ENCODE measurements at places on chromosomes 2 and 18. TPM values are rescaled to one million over a fixed set of nuclear protein-coding genes. Genes with fewer than 3 reads are reported as not detected.

DNA sequence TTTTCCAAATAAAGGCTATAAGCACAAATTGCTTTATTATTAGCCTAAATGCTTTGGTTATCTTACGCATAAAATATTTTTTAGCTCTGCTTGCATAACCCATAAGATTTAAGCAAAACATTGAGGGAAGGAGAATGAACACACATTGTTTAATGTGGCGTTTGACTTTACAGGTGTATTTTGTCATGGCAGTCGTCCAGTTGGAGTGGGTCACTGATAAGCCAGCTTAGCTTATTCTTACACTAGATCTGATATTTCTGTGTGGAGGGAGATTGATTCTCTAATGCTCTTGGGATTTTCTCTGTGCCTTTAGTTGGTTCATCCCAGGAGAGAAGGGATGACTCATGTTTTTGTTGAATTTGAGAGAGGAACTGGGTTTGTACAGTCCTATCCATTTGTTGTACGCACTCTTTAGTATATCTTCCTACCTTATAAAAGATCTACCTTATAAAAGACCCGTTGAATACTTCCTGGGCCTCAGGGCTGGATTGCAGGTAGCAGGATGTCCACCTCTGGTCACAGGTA is 47.5 kb upstream of the ACYP2 start:
- no peaks in the 10 kb centered on the region for H3K27me3 ChIP-seq
- H3K4me1 ChIP-seq, result no peaks in the 10 kb centered on the region
- no peak overlapping the region for H3K27ac ChIP-seq
- no peak for DNase-seq

DNA sequence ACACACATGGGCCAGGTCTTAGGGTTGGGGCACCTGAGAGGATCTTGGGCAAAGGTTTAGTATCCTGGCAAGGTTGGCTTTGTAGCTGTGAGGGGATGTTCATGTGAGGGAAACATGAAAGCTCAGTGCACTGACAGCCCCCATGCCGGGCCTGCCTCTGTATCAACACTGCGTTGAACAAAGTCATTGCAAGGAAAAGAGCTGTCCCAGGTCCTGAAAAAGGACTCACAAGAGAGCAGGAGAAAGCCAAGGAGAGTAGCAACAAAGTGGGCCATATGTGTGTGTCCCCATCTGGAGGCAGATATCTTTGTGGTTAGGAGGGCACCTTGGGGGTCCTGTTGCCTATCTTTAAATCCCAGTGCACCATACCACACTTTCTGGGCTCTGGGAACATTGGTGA is 237.8 kb upstream of the THSD7B start:
- DNase-seq, result no peak
- H3K36me3 ChIP-seq, result no peaks in the 10 kb centered on the region
- no peak overlapping the region for H3K4me3 ChIP-seq
- no peaks in the 10 kb centered on the region for H3K27me3 ChIP-seq

GRCh38 chr2:237697586-237698357 is 70.4 kb downstream of the LRRFIP1 start:
- peak overlapping the region; percentile 21 for H3K4me3 ChIP-seq
- no peaks in the 10 kb centered on the region for H3K36me3 ChIP-seq
- H3K27ac ChIP-seq, result peak overlapping the region; percentile 38
- peak; percentile 42 for DNase-seq
- H3K27me3 ChIP-seq, result no peaks in the 10 kb centered on the region

- no peak overlapping the region for H3K27ac ChIP-seq
- H3K4me3 ChIP-seq, result no peak overlapping the region
- no peaks in the 10 kb centered on the region for H3K27me3 ChIP-seq
- no peaks in the 10 kb centered on the region for H3K4me1 ChIP-seq
- no peaks in the 10 kb centered on the region for H3K36me3 ChIP-seq
These were observed 119.5 kb downstream of the POLE4 start for GRCh38 chr2:75077909-75078308.

- no peak overlapping the region for H3K4me3 ChIP-seq
- H3K4me1 ChIP-seq, result no peaks in the 10 kb centered on the region
- H3K27ac ChIP-seq, result no peak overlapping the region
- DNase-seq, result no peak
These were observed 482.9 kb upstream of the HS6ST1 start for GRCh38 chr2:128801576-128801975.

DNA sequence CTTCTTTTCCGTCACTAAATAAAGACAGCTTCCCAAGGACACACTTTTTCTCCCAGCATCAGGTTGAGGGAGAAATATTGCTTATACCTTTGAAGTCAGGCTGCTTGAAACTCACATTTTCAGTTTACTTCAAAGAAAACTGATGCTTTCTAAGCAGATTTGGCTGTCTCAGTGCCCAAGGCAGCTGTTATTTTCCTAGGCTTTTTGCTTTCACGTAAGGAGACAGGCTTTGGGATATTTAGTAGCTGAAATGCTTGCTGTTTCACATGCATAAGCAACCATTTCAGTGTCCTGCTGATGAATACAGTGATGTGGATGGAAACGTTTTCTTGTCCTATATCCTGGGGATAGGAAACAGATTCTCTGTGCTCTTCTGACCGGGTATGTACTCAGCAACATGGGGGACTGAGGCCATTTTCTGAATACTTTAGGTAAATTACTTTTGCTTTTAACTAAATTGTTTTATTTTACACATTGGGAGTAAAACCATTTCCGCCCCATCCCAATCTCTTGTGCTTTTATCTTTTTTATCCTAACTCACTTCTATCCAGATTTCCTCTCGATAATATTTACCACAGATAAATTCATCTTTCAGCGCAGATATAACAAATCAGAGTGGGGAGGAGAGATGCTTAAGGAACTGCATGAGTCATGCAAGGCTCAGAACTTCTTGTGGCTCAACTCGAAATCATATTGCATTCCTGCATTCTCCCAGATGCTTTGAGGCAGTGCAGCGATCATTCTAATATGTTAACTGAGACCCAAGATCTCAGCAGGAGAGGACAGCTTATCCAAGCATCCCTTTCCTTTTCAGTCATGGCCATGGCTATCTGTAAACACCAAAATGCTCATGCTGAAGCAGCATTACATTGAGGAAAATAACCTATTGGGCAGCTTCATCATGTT is 22.2 kb downstream of the GALR1 start:
- H3K4me1 ChIP-seq, result no peaks in the 10 kb centered on the region
- no peaks in the 10 kb centered on the region for H3K36me3 ChIP-seq
- no peak overlapping the region for H3K4me3 ChIP-seq
- no peaks in the 10 kb centered on the region for H3K27me3 ChIP-seq
- DNase-seq, result no peak

- peaks cover 32% of the 10 kb centered on the region for H3K27me3 ChIP-seq
- DNase-seq, result no peak
- H3K27ac ChIP-seq, result no peak overlapping the region
- H3K4me3 ChIP-seq, result no peak overlapping the region
- H3K4me1 ChIP-seq, result peaks cover 23% of the 10 kb centered on the region
These were observed 3.2 kb downstream of the CABLES1 start for GRCh38 chr18:23138471-23138870.

DNA sequence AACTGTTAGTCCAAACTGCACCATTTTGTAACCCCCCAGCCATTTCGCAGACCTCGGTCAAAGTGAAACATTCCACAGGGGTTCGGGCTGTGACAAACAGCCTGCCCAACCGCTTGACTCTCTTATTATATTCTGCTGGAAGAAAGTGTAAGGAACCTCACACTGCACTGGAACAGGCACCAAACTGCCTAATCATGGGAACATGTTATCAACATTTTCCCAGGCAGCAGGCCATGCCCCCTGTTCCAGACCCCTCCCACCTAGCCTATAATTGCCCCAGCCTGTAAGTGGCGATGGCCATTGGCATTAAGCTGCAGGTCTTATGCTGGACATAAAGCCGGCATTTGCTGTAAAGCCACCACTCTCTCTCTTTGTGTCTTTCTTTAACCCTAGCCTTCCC is 16.9 kb downstream of the LYG2 start:
- H3K4me3 ChIP-seq, result no peak overlapping the region
- H3K27ac ChIP-seq, result no peak overlapping the region
- H3K4me1 ChIP-seq, result no peaks in the 10 kb centered on the region
- no peaks in the 10 kb centered on the region for H3K36me3 ChIP-seq

- H3K4me1 ChIP-seq, result peaks cover 12% of the 10 kb centered on the region
- H3K27me3 ChIP-seq, result no peaks in the 10 kb centered on the region
- no peak overlapping the region for H3K4me3 ChIP-seq
These were observed 25.9 kb downstream of the NRP2 start for GRCh38 chr2:205708231-205708631.

Gene GPD2
- 6.7 TPM for total RNA-seq

Gene MEP1B
- total RNA-seq, result not detected

Gene UGT1A5
- not detected for total RNA-seq
